ENCODE measurements at places on chromosomes 5 and 9.

GRCh38 chr9:19690128-19690527 lies 98.7 kb downstream of the SLC24A2 start:
- ATAC-seq, result no peak

GRCh38 chr5:72271702-72272101 lies 48.3 kb downstream of the MRPS27 start:
- no peak for ATAC-seq

DNA sequence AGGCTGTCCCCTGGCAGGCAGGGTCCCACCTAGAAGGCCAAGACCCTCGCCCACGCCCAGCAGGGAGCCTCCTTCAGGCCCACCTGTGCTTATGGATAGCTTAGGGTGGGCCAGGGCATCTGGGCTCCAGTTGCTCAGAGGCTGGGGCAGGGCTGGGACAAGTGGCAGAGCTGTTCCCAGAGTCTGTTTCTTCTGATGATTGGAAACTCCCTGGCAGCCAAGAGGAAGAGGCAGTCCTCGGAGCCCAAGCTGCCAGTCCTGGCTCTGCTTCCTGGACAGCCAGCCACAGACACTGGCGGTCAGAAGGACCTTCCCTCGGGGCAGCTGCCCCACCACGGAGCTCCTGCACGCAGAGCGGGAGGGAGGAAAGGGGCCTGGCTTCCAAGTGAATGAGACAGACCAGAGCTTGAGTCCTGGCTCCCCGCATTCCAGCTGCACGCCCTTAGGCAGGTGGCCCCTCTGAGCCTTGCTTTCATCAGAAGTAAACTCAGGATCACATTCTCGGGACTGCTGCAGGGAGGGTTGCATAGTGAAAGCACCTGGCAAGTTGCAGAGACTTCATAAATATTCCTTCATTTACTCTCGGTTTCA lies 37.9 kb upstream of the GABRP start:
- no peak for ATAC-seq

GRCh38 chr5:149251546-149251945 lies 20.1 kb upstream of the AFAP1L1 start:
- no peak for ATAC-seq

GRCh38 chr5:136033848-136034247 lies 5.1 kb downstream of the TGFBI start:
- ATAC-seq, result no peak

DNA sequence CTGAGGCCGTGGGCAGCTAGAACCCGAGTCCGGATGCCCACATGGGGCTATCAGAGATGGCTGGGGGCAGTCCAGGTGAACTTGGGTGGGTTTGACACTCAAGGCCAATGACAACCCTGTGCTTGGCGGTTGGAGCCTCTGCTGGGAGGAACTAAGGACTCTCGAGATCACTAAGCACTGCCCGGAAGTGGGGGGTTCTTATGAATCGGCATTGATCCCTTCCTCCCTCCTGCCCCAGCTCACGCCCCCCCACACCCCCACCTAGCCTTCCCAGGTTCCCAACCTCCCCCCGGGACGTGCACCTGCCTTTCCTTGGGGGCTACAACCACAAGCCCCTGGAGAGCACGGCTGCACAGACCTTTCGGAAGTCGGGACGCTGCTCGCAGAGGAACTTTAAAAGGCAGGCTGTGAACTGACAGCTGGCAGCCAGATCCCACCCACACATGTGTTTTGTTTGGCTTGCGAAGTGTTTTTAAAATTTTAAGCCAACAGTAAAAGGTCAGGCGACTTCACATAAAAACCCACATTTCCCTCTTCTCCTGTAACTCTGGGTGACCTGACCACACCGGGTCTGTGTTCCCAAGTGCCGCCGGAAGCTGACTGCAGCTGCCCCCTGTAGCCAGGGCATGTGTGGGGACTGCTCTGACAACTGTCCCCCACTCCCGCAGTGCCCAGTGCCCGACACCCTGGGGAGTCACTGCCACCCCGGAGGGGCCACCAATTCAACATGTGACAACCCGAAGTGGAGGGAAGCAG lies 5.1 kb upstream of the RALGDS start:
- ATAC-seq, result no peak

DNA sequence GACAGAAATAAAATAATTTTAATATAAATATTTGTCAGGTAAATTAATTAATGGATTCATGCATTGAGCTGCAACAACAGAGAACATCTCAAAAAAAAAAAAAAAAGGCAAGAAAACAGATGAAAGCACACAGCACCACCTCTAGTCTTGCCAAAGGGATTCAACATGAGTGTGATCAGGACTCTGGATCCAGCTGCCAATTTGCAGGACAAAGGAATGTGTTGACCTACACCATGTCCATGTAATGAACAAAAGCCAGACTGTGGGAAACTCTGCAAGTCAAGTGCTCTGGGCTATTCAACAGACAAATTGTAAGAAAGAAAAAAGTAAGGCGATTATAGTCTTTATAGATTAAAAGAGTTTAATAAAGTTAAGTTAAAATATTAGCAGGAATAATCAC lies 769.3 kb downstream of the TLR4 start:
- ATAC-seq, result no peak

- no peak for ATAC-seq
Observed at GRCh38 chr9:9215050-9215449, 1397.8 kb downstream of the PTPRD start.

GRCh38 chr5:166102947-166103346 lies 2188.5 kb upstream of the WWC1 start:
- no peak for ATAC-seq

- no peak for ATAC-seq
Observed at GRCh38 chr9:74803376-74804017, 84.2 kb downstream of the TRPM6 start.

GRCh38 chr9:114691046-114691955 lies 9.3 kb upstream of the TEX48 start:
- peak; percentile 94 for ATAC-seq

DNA sequence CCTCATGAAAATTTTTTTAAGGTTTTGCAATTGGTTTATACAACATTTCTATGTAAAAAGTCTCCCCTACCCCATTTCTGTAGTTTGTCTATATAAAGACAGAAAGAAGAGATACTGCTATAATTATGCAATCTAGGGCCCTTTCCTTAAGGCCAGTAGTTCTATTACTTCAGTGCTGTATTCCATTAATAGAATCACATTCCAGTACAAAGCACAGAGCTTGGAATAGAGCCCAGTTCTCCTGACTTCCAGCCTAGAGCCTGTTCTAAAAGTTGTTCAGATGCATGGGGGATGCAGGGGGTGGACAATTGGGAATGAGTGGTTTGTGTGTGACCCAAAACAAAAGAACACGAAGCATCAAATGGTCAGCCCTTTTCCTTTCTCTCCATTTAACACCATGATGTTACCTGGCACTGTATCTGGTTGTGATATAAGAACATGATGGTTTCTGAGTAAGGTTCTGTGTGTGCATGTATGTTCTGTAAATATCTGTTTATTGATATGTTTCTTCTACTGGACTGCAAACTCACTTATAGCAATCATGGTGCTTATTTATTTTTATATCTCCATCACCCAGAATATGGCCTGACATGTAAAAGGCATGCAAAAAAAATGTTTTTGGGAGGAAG lies 8.2 kb upstream of the GRAMD2B start:
- ATAC-seq, result no peak

GRCh38 chr9:121182101-121182836 lies 19.4 kb downstream of the RAB14 start:
- no peak for ATAC-seq

DNA sequence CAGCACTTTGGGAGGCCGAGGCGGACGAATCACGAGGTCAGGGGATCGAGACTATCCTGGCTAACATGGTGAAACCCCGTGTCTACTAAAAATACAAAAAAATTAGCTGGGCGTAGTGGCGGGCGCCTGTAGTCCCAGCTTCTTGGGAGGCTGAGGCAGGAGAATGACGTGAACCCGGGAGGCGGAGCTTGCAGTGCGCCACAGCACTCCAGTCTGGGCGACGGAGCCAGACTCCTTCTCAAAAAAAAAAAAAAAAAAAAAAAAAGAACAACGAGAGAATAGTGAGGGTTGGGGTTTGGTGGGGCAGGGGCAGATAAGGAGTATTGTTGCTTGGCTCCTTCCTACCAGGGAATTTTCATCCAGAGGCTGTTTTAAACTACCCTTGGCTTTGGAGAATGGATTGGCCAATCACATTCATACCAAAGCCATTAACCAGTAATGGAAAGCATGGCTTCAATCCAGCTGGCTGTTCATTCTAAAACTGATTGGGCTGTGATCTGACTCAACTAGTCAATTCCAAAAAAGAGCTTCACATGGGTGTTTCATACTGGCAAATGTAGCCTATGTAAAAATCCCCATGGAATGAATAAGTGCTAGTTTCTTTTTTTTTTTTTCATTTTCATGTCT lies 64.4 kb downstream of the PLCXD3 start:
- ATAC-seq, result no peak

GRCh38 chr9:107635803-107636174 lies 146.2 kb upstream of the KLF4 start:
- no peak for ATAC-seq

DNA sequence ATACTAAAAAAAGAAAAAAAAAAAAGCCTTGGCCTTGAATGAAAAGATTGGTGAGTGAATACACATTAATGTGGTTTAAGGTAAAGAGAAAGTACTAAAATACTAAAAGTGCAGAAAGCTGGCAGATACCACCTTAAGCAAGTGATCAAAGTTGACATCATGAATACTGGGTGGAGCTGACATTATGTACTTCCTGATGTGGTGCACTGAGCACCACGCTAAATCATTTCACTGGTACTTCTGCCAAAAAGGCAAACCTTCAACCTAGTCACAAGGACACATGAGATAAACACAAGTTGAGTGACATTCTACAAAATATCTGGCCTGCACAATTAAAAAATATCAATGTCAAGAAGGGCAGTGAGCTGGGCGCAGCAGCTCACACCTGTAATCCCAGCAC lies 33.8 kb upstream of the PANK3 start:
- peak; percentile 66 for ATAC-seq
